ENCODE measurements at places on chromosomes 2 and 18. TPM values are rescaled to one million over a fixed set of nuclear protein-coding genes. Genes with fewer than 3 reads are reported as not detected.

SCN7A gene
- polyA plus RNA-seq = 3.3 TPM

RAB6C gene
- polyA plus RNA-seq = 1.6 TPM

ADNP2 gene
- polyA plus RNA-seq = 50.0 TPM

RSAD2 gene
- 2.3 TPM for polyA plus RNA-seq

MAPRE3 gene
- polyA plus RNA-seq = 112 TPM

FOXI3 gene
- 0.84 TPM for polyA plus RNA-seq

ASPRV1 gene
- 3.5 TPM for polyA plus RNA-seq

SLC4A1AP gene
- polyA plus RNA-seq = 60.5 TPM

PPP1R7 gene
- 358 TPM for polyA plus RNA-seq

IL1A gene
- polyA plus RNA-seq = 15.8 TPM

DCC gene
- polyA plus RNA-seq = 42.1 TPM

ALPI gene
- polyA plus RNA-seq = 0.16 TPM

PLA2R1 gene
- 3.4 TPM for polyA plus RNA-seq

OTOS gene
- polyA plus RNA-seq = 1.2 TPM
